Myocyte (in vitro differentiated cells): ENCODE measurements at places on chromosomes 6 and 20. TPM values are rescaled to one million over a fixed set of nuclear protein-coding genes. Genes with fewer than 3 reads are reported as not detected.

GPLD1 gene
- 0.19 and 0.26 TPM in 2 replicates for total RNA-seq

AIF1 gene
- total RNA-seq: not detected in 2 replicates

POM121L2 gene
- total RNA-seq: not detected in 2 replicates

EEF1A2 gene
- 456 and 555 TPM in 2 replicates for total RNA-seq

SIM1 gene
- total RNA-seq: 29.7 and 39.7 TPM in 2 replicates

SERPINB1 gene
- 19.3 and 33.5 TPM in 2 replicates for total RNA-seq

C6orf58 gene
- total RNA-seq: 0.62 TPM in 1 of 2 replicates, not detected in the other

MMP24 gene
- total RNA-seq: 0.16 and 0.29 TPM in 2 replicates

ASIP gene
- not detected in 2 replicates for total RNA-seq

OOEP gene
- not detected in 2 replicates for total RNA-seq

AVP gene
- total RNA-seq: not detected in 2 replicates

SLC17A5 gene
- total RNA-seq: 33.4 and 50.5 TPM in 2 replicates

RBM39 gene
- total RNA-seq: 218 and 242 TPM in 2 replicates

RIPK1 gene
- 8.9 and 9.8 TPM in 2 replicates for total RNA-seq

PRKN gene
- total RNA-seq: 8.9 and 11.6 TPM in 2 replicates

FNDC1 gene
- 0.16 TPM in 1 of 2 replicates, not detected in the other for total RNA-seq

PRDM13 gene
- total RNA-seq: not detected in 2 replicates

C4B gene
- 3.0 and 6.7 TPM in 2 replicates for total RNA-seq

ATAT1 gene
- 8.1 and 13.3 TPM in 2 replicates for total RNA-seq

HLA-DQB2 gene
- total RNA-seq: not detected in 2 replicates

SYNDIG1 gene
- not detected in 2 replicates for total RNA-seq

FAM50B gene
- total RNA-seq: 6.8 and 7.2 TPM in 2 replicates

CFAP206 gene
- total RNA-seq: not detected in 2 replicates

EFHC1 gene
- 47.2 and 47.5 TPM in 2 replicates for total RNA-seq

C20orf202 gene
- total RNA-seq: 0.10 TPM in 1 of 2 replicates, not detected in the other

MOG gene
- total RNA-seq: not detected in 2 replicates

ZNF334 gene
- total RNA-seq: not detected in 2 replicates

PTCRA gene
- total RNA-seq: not detected in 2 replicates

GRM4 gene
- total RNA-seq: 0.19 and 0.26 TPM in 2 replicates

CRISP2 gene
- not detected in 2 replicates for total RNA-seq

LHFPL5 gene
- total RNA-seq: not detected in 2 replicates

CD93 gene
- not detected in 2 replicates for total RNA-seq

GRIK2 gene
- total RNA-seq: 9.2 and 14.3 TPM in 2 replicates

PLN gene
- 0.10 and 1.4 TPM in 2 replicates for total RNA-seq

RNF114 gene
- 87.9 and 107 TPM in 2 replicates for total RNA-seq

ZDHHC14 gene
- total RNA-seq: 1.1 TPM in 2 replicates

BCAS1 gene
- total RNA-seq: 5.0 and 6.3 TPM in 2 replicates

MUCL3 gene
- not detected in 2 replicates for total RNA-seq

ARFGEF3 gene
- total RNA-seq: 0.03 and 0.05 TPM in 2 replicates

KIAA0408 gene
- 1.7 and 2.0 TPM in 2 replicates for total RNA-seq

TMC2 gene
- not detected in 2 replicates for total RNA-seq

DLL1 gene
- total RNA-seq: 38.7 and 71.8 TPM in 2 replicates

PAK5 gene
- not detected in 2 replicates for total RNA-seq

FAM83D gene
- 0.21 and 0.67 TPM in 2 replicates for total RNA-seq

OR2J3 gene
- not detected in 2 replicates for total RNA-seq
